ENCODE measurements at places on chromosomes 2 and 18.

- DNase-seq = no peak
Measured at GRCh38 chr2:197285361-197285760, 25.2 kb downstream of the ANKRD44 start.

DNA sequence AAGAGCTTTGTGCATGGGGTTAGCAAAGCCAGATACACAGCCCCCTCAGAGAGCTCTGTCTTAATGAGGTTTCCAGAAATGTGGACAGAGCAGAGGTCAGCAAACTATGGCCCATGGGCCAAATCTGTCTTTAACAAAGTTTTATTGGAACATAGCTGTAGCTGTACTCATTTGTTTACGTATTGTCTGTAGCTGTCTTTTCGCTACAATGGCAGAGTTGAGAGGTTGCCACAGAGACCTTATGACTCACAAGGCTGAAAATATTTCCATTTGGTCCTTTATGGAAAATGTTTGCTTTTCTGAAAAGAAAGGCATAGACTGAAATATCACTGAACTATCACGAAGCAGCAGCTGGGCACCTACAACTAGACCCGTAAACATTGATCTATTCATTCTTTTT, 841.8 kb downstream of the SLC4A3 start:
- no peak for DNase-seq

- DNase-seq = no peak
Measured at GRCh38 chr2:129400826-129401225, 578.6 kb upstream of the RAB6C start.

DNA sequence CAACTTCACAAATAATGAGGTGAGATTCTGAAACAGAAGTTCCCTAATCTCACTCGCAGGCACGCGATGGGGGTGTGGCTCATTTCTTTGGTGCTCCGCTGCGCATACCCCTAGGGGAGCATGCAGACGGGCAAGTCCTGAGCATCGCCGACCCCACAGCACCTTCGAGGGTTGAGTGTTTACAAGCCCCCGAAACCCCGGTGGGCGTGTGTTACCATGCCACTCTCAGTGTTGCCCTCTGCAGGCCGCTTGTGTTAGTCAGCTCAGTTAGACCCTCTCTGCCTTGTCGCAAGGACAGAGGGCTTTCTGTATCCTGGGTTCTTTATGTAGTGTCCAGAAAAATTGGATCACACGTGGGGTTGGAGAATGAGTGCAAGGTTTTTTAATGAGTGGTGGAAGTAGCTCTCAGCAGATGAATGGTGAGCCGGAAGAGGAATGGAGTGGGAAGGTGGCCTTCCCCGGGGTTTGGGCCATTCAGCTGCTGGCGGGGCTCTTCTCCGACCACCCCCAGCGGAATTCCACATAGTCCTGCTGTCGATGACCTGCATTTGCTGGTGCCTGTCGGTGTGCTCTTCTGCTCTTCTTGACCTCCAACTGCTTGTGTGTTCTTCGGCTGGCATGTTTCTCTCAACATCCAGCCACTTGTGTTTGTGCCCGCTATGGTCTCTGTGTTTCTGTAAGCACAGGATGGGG, 191.3 kb downstream of the RPRM start:
- DNase-seq = no peak

- DNase-seq = no peak
Measured at GRCh38 chr2:231554748-231555545, 24.7 kb upstream of the NMUR1 start.

GRCh38 chr2:120257522-120257921, 4.9 kb downstream of the RALB start:
- no peak for DNase-seq

DNA sequence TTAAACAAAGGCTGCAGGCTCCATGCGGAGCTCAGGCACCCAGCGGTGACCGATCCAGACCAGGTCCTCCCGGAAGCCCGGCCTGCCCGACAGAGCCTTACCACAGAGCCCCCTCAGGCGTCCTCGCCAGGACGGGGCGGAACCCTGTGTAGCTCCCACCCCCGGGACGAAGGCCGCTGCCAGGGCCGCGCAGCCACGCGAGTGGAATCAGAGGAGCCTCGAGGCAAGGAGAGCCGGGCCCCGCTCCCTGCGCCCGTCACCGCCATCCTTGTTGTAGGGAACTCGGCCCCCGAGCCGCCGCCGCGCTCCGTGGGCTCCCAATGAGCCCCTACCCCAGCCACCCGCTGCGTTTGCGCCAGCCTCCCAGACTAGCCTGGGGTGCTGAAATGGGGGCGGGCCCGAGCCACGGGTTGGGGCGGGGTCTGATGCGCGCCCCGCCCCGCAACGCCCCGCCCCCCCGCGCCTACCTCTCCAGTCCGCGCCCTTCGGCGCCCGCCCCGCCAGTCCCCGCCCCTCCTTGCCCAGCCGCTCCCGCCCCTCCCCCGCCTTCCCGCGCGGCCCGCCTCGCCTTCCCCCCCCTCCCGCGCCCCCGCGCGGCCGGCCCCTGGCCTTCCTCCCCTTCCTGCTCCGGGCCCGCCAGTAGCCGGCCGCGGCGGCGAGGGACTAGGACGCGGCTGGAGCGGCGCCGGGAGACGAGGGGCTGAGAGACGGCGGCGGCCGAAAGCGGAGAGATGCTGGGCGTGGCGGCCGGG, at the start of gene LIMS1:
Gene LIMS1 (plus strand): TSS at position 639 of the 752 bp plus-strand sequence. CDS start 93 bp downstream, at position 732.
- DNase-seq = peak; percentile 79

GRCh38 chr2:233681521-233682099, at the start of gene UGT1A7:
Gene UGT1A7 (plus strand): TSS chr2:233681901. CDS start chr2:233681938, 37 bp downstream.
- no peak for DNase-seq

DNA sequence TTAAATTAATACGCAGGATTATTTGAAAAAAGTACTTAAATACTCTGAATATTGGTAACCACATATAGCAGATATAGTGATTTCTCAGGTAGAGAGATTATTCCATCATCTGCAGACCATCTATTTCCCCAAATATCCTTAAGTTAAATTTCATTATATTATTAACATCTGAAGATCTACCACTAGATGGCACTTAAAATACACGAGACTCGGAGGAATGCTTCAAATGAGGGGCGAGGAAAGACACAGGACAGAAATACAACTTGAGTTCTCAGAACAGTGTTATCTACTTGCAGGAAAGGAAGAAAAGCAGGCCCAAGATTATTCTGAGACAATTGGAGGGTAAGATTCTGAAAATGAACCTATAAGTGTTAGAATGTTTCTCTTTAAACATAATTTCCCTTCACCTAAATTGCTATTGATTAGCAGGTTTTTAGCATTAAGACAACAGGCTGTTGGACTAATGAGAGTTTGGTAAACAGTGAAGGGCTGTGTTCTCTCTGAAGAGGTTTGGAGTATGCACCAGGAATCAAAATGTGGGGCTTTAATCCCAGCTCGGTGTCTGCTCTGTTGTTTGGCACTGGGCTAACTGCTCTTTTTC, 76.9 kb upstream of the GCFC2 start:
- no peak for DNase-seq

- DNase-seq = no peak
Measured at GRCh38 chr18:78113136-78113939, 863.7 kb downstream of the GALR1 start.

DNA sequence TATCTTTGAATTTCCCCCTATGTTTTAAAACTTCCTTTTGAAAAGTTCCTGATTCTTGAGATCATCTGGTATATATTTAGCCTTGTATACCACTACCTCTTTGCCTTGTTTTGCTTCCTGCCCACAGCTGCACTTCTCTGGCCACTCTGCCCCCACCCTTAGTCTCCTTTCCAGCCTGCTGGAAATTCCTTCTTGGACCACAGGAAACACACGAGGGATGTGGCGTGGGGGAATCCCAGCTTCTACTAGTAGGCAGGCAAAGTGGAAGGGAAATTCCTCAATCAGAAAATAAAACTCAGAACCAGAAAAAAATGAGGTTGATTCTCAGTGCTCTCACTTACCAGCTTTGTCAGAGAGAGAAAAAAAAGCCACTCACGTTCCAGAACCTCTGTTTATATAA, 13.4 kb downstream of the IL18RAP start:
- no peak for DNase-seq

DNA sequence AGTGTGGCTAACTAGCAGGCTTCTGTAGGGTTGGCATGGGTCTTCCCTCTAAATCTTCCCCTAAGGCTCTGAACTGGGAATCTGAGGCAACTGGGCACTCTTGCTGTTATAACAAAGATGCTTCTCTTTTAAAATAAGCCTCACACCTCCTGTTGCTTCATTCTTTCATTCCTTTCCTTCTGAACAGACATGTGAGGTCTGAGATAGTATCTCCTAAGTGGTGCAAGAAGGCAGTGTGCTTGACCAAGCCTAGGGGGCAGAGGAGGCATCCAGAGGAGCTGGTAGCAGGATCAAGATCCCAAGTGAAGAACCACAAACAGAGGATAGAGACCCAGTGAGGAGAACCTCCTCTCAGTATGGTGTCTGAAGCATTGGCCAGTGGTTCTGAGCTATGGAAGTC, 90.9 kb downstream of the TTC27 start:
- no peak for DNase-seq

DNA sequence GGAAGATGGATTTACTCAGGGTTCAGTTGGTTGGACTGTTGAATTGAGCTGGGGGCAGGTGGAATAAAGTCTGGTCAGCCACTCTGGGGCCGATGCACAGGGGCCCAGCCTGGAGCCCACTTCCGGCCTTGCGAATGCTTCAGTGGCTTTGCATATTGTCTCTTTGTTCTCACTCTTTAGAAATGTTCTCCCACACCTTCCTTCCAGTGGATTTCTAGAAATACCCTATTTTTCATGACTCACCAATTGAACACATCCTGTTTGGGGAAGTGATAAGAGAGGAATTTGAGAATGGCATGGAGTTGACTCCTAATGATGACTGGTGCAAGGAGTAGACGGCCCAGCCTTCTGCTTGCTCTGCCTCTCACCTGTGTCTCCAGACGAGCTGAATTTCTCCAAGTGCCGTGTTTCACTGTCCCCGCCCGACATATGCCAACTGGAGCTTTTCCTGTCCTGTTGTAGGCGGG, 28.1 kb downstream of the ASAP2 start:
- DNase-seq = no peak

GRCh38 chr2:126778561-126779501, 119.9 kb upstream of the TEX51 start:
- no peak for DNase-seq

DNA sequence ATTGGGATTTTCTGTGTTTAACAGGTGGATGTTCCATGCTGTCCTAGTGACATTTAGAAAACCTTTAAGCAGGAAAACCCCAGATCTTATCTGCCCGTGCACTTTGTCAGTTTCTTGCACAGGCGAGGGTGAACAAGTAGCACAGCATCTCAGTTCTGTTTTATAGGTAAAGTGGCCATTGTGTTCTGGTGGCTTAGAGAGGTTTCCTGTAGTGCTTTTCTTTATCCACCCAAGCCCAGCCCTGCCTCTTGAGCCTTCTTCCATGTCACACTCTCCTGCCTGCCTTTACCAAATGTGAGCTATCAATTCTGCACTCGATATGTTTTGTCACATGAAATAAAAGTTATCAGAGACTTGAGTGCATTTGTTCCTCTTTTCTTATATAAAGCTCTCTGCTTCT, 135.3 kb upstream of the NOSTRIN start:
- no peak for DNase-seq

- no peak for DNase-seq
Measured at GRCh38 chr2:18077704-18078103, 199.2 kb downstream of the KCNS3 start.

All from amygdala (tissue), 56 donors.